ENCODE measurements at places on chromosomes 7 and 10.

DNA sequence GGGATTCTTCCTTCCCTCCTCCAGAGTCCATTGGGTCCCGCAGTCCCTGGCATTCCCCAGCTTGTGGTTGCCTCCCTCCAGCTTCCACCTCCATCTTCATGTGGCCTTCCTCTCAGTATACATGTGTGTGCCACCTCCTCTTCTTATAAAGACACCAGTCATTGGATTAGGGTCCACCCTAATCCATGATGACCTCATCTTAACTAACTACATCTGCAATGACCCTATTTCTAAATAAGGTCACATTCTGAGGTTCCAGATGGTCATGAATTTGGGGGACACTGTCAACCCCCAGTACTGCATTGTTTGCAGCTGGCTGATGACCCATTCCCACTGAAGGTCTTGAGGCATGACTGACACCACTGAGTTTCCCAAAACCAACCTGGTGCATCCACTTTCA, 99.0 kb downstream of the PTPRE start:
- no peak overlapping the region for H3K4me3 ChIP-seq
- DNase-seq = no peak
- H3K36me3 ChIP-seq = no peaks in the 10 kb centered on the region
- H3K4me1 ChIP-seq = peaks cover 38% of the 10 kb centered on the region
- no peak overlapping the region for H3K27ac ChIP-seq

GRCh38 chr10:22712211-22712955, 2.0 kb downstream of the PIP4K2A start:
- no peaks in the 10 kb centered on the region for H3K27me3 ChIP-seq
- H3K27ac ChIP-seq = peak overlapping the region; percentile 77
- H3K36me3 ChIP-seq = no peaks in the 10 kb centered on the region
- peaks cover 33% of the 10 kb centered on the region for H3K4me1 ChIP-seq
- peak overlapping the region; percentile 82 for H3K4me3 ChIP-seq

GRCh38 chr7:8251195-8251594, 10.8 kb downstream of the ICA1 start:
- H3K4me3 ChIP-seq = no peak overlapping the region
- H3K4me1 ChIP-seq = no peaks in the 10 kb centered on the region
- H3K36me3 ChIP-seq = no peaks in the 10 kb centered on the region
- peaks cover 7% of the 10 kb centered on the region for H3K27me3 ChIP-seq

- H3K27ac ChIP-seq = no peak overlapping the region
- no peak overlapping the region for H3K4me3 ChIP-seq
- H3K36me3 ChIP-seq = no peaks in the 10 kb centered on the region
- H3K27me3 ChIP-seq = peaks cover 8% of the 10 kb centered on the region
These were observed 38.6 kb upstream of the SFRP5 start for GRCh38 chr10:97810446-97810845.

GRCh38 chr7:5665094-5666025, 116.1 kb downstream of the RNF216 start:
- H3K36me3 ChIP-seq = peaks cover 9% of the 10 kb centered on the region
- peak; percentile 10 for DNase-seq

GRCh38 chr7:102117743-102118142, 168.9 kb upstream of the SH2B2 start:
- no peak for DNase-seq
- H3K36me3 ChIP-seq = peaks cover 22% of the 10 kb centered on the region
- H3K4me3 ChIP-seq = no peak overlapping the region

Measured in chondrocyte (in vitro differentiated cells).